Stimulated activated CD4-positive, alpha-beta T cell treated with anti-CD3 and anti-CD28 coated beads, Interleukin-12 subunit alpha, Interleukin-12 subunit beta, amount 100 ng/mL, for 24 hours (primary cell): ENCODE measurements at places on chromosomes 5 and 9.

- DNase-seq = no peak
Measured at GRCh38 chr5:89377767-89378455, 494.9 kb upstream of the MEF2C start.

DNA sequence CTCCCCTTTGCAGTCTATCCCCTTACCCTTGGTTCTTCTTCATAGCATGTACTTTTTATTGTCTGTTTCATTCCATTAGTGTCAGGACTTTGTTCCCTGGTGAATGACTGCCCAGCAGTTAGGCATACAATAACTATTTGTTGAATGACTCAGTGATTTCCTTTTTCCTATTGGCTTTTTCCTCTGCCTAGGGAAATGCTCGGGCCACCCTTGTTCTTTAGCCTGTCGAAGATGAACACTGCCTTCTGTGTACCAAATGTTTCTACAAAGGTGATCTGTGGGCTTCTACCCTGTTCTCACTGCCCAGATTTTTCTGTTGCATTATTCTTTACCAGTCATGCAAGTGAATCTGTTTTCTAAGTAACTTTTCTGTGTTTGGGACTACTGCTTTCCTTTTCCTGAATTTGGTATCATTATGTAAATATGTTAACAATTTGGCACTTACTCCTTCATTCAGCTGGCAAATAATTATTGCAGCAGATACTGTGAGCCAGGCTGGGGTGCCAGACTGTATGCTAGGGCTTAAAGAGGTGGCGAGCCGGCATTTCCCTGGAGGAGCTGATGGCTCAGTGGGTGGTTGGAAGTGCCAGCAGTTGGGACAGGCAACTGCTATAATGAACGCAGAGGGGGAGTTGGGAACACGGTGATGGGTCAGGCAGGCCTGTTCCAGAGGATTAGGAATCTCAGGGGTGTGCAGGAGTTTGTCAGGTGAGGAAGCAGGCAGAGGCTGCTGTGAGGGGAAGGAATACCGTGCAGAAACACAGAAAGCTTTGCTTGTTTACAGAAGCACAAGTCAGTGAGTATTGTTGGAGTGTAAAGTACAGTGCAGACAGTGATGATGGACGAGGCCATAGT, 30.6 kb downstream of the KDM4C start:
- DNase-seq = no peak

DNA sequence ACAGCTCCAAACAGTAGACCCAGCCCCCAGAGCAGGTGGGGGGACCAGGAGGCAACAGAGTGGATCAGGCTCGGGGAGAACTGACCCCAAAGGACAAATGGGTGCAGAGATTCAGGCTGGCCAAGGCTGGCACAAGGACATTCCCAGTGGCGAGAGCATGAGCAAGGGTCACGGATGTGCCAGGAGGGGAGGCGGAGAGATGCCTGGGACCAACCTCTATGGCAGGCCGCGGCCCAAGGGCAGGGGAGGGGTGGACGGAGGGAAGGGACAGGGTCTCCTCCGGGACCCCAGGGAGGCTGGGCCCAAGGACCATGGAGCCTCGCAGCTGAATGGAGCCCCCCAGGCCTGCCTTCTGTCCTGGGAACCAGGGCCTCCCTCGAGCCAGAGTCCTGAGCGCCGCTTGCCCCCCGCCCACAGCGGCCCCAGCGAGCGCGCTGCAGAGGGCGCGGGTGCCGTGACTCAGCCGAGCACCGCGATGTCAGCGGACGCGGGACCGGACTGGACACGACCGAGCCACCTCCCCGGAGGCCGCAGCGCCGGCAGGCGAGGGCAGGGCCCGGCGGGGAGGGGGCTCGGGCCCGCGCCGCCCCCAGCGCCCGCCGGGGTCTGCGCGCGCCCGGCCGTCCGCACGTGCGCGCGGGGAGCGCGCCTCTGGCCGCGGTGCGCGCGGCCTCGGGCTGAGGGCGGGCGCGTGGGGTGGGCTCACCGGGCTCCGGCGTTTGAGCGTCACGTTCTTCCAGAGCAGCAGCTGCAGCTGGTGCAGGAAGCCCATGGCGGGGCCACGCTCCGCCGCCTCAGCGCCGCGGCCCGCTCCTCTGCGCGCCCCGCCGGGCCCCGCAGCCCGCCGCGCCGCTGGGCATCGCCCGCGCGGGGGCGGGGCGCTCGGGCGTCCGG, at the start of gene ABCA2:
TSS of gene ABCA2 (minus strand) at position 869 of the 894 bp plus-strand sequence. CDS start at position 772, 97 bp downstream.
- no peak for DNase-seq

GRCh38 chr5:45264447-45264846, 431.7 kb downstream of the HCN1 start:
- no peak for DNase-seq

DNA sequence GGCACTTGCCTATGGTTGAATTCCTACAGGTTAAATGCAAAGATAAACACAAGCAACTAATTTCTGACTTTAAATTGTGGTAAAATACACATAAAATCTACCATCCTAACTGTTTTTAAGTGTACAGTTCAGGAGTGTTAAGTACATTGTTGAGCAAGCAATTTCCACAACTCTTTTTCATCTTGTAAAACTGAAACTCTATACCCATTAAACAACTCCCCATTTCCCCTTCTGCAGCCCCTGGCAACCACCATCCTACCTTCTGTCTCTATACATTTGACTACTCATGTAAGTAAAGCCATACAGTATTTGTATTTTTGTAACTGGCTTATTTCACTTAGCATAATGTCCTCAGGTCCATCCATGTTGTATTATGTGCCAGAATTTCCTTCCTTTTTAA, 38.5 kb upstream of the STX17 start:
- no peak for DNase-seq

DNA sequence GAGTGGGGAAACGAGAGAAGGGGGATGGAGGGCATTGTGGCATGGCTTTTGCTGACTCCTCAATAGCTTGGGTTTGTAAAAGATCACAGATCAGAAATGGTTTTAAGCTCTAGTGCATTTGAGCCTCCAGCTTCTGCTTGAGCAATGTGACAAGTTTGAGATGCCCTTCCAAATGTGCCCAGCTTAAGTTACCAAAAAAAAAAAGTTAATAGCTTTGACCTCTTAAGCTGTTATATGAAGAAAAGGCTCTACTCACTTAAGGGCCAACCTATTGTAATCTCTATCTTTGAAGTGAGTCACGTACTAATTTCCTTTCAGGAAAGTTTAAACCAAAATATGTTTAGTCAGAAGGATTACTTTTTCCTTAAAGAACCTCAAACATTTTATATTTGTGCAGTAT, 428.8 kb upstream of the ACTBL2 start:
- no peak for DNase-seq

DNA sequence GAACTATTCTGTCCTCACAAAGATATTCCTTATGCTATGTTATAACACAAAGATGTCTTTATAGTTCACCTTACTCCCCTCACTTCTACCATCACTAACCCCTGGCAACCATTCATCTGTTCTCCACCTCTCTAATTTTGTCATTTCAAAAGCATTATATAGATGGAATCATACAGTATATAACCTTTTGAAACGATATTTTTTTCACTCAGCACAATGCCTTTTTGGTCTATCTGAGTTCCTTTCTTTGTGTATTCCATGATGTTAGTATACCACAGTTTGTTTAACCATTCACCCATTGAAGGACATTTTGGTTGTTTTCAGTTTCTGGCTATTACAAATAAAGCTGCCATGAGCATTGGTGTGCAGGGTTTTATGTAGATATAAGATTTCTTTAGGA, 35.8 kb upstream of the STOM start:
- no peak for DNase-seq
